ENCODE measurements at places on chromosomes 3 and 15.

- DNase-seq, result no peak
Observed at GRCh38 chr3:81952141-81952540, 190.7 kb upstream of the GBE1 start.

DNA sequence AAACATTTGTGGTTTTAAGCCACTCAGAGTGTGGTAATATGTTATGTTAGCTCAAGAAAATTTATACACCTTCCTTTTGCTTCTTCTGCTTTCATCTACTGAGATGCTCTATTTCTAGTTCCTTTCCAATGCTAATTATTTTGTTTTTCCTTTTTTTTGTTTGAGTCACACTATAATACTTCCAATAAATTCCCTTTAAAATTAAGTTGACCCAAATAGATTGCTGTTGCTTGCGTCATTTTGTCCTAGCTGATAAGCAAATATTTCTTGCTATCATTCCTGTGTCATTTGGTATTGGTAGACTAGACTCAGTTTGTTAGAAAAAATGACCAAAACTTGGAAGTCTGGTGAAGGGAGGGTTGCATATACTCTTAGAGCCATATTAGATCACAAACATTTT is 437.0 kb upstream of the CNTN6 start:
- no peak for DNase-seq

GRCh38 chr15:48469681-48470080 is 138.5 kb downstream of the DUT start:
- no peak for DNase-seq

GRCh38 chr3:132253262-132253878 is 63.8 kb upstream of the ACP3 start:
- peak; percentile 61 for DNase-seq

GRCh38 chr3:169478566-169479313 is 184.8 kb downstream of the MECOM start:
- DNase-seq, result peak; percentile 12

GRCh38 chr15:68419301-68420175 is 12.4 kb downstream of the ITGA11 start:
- DNase-seq, result peak; percentile 58

- DNase-seq, result no peak
Observed at GRCh38 chr15:40043927-40044716, 5.1 kb upstream of the SRP14 start.

- peak; percentile 8 for DNase-seq
Observed at GRCh38 chr15:79475306-79475705, 43.2 kb downstream of the MINAR1 start.

DNA sequence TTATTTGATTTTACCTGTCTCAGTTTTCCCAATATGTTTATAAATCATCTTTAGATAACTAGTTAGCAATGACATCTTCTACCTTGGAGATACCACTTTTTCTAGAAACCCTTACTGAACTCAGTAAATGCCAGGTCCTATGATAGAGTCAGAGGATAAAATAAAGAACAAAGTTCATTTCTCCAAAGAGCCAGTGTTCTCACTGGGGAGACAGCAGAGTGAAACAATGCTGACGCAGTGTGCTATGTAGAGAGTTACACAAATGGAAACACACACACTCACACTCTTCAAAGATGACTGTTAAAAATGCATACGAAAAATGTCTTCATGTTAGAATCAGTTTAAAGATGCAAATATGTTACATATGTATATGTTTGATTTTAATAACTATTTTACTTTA is 111.3 kb downstream of the PIK3R4 start:
- no peak for DNase-seq

DNA sequence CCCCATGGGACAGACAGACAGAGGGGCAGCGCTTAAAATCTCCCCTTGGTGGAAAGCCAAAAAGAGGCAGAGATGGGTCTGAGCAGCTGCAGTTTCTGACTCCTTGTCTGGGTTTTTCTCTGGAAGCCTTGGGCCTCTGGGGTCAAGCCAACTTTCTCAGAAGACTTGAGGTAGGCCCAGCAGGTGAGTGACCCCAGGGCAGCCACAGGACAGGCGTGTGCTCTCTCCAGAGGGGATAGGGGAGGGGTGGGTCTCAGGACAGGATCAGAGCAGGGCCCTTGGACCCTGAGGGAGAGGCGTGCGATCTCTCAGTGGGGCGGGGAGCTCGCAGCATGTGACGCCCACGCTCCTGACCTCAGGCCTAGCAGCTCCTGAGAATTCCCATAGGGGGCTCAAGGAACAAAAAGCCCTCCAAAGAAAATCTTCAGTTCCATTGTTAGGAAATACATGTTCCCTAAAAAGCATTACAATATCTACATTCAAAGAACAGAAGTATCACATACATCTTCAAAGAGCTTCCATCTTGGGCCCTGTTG is 34.6 kb upstream of the DUSP7 start:
- DNase-seq, result no peak

- DNase-seq, result peak; percentile 39
Observed at GRCh38 chr3:133413161-133414020, 13.5 kb downstream of the BFSP2 start.

DNA sequence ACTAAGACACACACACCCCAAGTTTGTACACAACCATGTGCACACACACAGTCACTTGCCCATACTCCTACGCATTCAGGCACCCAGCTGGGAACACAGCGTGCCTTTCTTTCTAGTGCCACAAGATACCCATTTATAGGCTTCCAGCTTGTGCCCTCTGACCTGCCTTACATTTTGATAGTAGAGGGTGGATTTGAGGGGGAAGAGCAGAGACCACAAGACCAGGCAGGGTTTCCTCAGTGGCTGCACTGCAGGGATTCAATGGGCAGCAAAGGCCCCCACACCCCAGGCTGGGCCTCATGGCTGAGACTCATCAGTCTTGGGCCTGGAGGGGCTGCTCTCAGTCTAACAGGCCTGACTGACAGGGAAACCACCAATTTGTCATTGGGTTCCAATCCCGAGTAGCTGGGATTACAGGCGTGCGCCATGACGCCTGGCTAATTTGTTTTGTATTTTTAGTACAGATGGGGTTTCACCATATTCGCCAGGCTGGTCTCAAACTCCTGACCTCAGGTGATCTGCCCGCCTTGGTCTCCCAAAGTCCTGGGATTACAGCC is 18.8 kb upstream of the ANKDD1A start:
- no peak for DNase-seq

GRCh38 chr15:67777773-67778172 is 47.5 kb upstream of the SKOR1 start:
- peak; percentile 1 for DNase-seq

DNA sequence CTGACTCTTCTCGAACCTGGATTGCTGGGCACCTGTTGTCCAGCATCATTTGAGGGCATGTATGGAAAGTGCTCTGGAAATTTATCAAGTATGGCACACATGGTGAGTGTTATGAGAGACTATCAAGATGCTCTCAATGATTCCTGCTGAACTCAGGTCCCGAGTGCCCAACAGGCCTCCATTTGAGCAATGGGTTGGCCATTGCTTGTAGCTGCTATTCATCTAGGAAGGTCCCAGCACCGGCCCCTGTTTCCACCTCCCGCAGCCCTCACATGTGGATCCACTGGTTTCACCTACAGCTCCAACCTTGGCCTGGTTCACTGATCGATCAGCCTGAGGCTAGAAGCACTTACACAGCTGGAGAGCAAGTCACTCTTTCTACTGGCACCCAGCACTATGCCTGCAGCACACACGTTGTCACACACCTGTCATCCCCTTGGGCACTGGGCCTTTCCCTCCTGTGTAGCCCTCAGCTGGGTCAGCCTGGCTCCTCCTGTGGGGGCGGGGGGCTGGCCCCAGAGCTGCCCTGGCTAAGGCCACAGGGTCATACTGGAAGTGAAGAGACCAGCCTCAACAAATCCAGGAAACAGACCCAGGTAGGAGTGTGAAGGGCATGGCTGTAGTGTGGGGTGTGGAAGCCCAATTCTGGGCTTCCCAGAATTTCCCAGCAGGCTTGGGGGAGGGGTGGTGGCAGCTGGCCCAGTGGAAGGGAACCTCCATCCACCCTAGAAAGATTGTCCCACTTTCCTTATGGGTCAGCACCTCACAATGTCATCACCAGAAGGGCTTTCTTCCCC is 41.7 kb upstream of the SMAD3 start:
- no peak for DNase-seq

DNA sequence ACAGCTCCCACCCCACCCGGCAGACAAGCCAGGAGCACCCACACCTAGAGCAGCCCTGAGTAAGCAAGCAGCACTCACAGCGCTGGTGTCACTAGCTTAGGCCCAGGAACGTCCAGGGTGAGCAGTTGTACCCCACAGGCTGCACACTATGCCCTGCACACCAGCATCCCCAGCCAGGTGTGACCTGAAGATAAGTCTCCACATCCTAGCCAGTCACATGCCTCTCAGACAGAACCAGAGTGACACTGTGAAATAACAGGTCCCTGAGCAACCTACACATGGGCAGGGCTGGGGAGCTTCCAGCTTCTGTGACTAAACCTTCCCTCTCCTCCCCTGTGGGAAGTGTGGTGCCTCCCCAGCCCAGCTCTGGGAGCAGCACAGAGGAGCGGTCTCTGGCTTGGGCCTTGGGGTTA is 253.6 kb downstream of the UACA start:
- DNase-seq, result no peak

GRCh38 chr3:50539356-50540286 is 27.9 kb downstream of the C3orf18 start:
- DNase-seq, result no peak

DNA sequence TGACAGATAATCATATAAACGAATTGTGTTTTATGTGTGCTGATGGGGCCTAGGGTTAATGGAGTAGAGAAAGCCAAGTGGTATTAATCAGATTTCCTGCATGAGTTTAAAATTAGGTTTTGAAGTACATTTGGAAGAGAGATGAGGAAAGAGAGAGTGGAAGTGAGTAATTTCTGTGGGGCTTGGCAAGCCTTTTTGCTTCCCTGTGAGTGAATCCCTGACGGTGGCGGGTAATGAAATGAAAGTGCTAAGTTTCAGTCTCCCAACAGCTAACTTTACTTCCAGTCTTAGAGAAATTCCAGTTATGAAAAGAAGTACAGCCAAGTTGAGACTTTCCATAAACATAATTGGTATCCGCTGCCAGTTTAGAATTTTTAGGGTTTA is 139.4 kb downstream of the BBX start:
- DNase-seq, result peak; percentile 80

DNA sequence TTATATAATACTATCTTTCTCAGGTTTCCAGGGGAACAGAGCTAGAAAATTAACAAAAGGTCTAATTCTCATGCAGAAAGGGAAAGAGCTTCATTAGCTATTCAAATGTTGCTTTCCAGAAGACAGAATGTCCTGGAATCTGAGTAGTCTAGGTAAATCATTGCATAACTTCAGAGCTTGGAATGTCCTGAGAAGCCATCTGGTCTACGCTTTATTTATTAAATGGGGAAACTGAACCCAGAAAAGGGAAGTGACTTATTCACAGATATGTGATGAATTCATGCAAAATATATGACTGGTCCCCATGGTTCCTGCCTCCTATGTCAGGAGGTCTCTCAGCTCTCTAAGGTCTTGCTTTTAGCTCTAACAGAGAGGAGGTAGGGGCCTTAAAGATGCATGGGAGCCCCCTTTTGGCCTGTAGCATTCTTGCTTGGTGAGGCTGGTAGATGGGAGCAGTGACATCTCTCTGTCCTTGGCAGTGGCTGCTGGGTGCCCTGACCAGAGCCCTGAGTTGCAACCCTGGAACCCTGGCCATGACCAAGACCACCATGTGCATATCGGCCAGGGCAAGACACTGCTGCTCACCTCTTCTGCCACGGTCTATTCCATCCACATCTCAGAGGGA is 99.2 kb downstream of the CEMIP start:
- DNase-seq, result peak; percentile 40

DNA sequence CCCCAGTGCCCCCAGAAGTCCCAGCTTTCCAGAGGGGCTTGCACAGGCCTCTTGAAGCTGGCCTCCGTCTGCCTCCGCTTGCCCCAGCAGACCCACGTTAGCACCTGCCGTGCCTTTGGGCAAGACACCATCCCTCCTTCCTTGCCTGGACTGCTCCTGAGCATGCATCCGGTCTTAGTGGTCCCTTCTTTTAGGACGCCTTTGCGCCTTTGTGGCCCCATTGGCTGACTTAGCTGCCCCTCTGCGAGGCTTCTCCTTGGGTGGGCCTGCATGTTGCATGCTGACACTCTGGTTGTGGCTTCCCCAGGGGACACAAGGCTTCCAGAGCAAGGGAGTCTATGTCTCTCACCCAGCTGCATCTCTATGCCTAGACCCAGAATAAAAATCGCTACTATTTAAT is 56.6 kb downstream of the RHCG start:
- no peak for DNase-seq

- no peak for DNase-seq
Observed at GRCh38 chr15:49314716-49315115, 108.3 kb upstream of the FGF7 start.

- peak; percentile 68 for DNase-seq
Observed at GRCh38 chr3:59480486-59480995, 430.7 kb upstream of the CFAP20DC start.

GRCh38 chr3:71784914-71785531 is at the start of gene PROK2:
PROK2 (minus strand) TSS chr3:71785148; CDS start chr3:71785052, 96 bp downstream.
- no peak for DNase-seq

DNA sequence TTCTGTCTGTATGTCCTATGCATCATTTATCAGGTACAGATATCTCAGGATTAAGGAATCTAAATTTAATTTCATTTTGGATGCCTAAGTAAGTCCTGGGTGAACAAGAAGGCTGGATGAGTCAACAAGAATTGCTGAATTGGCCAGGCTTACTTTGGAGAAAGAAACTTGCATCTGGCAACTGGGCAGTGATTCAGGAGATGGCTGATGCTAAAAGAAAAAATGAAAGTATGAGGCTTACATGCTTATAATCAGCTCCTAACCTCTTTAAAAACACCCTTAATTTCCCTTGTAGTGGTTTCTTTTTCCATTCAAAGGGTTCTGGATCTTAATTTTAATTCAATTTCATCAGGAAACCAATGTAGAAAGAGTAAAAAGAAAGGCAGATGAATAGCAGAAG is 228.8 kb upstream of the PEX5L start:
- no peak for DNase-seq
